Type B pancreatic cell (in vitro differentiated cells): ENCODE measurements at places on chromosomes 13 and 19.

DNA sequence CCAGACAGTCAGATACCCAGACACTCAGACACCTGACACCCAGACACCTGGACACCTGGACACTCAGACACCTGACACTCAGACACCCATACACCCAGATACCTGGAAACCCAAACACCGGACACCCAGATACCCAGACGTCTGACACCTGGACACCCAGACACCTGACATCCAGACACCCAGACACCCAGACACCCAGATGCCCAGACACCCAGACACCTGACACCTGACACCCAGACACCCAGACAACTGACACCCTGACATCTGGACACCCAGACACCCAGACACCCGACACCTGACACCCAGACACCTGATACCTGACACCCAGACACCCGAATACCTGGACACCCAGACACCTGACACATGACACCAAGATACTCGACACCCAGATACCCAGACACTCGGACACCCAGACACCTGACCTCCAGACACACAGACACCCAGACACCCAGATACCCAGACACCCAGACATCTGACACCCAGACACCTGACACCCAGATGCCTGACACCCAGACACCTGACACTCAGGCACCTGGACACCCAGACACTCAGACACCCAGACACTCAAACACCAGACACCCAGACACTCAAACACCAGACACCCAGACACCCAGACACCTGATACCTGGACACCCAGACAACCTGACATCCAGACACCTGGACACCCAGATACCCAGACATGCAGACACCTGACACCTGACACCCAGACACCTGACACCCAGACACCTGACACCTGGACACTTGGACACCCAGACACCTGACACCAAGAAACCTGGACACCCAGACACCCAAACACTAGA is 19.1 kb downstream of the C19orf12 start:
- no peaks in the 10 kb centered on the region for H3K27me3 ChIP-seq
- no peaks in the 10 kb centered on the region for H3K36me3 ChIP-seq
- H3K4me3 ChIP-seq = no peak overlapping the region

DNA sequence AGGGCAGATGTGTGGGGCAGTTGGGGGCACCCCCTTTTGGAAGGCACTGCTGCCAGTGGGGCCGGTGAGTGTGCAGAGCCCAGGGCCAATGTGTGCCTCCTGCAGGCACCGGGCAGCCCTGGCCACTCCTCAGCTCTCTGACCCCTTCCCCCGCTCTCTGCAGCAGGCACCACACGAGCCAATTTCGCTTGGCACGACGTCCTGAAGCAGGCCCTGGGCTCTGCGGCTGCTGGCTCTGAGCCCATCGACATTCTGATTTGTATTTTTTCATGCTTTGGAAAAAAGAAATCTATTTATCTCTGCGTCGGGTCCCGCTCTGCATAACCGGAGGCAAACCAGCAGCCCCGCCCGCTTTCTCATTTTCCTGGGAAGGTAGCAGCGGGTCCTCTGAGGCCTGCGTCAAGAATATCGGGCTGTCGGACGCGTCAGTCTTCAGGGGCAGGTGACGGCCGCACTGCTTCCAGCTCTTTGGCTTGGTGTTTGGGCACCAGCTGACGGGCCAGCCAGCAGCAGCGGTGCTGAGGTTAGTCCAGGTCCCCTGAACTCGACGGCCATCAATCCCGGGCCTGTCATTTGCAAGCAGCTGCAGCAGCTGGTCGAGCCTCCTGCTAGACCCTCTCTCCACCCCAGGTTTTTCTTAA is 134.3 kb downstream of the KDM4B start:
- DNase-seq = no peak
- peaks cover 28% of the 10 kb centered on the region for H3K36me3 ChIP-seq
- no peaks in the 10 kb centered on the region for H3K4me1 ChIP-seq
- H3K4me3 ChIP-seq = no peak overlapping the region
- H3K27ac ChIP-seq = peak overlapping the region; percentile 43

DNA sequence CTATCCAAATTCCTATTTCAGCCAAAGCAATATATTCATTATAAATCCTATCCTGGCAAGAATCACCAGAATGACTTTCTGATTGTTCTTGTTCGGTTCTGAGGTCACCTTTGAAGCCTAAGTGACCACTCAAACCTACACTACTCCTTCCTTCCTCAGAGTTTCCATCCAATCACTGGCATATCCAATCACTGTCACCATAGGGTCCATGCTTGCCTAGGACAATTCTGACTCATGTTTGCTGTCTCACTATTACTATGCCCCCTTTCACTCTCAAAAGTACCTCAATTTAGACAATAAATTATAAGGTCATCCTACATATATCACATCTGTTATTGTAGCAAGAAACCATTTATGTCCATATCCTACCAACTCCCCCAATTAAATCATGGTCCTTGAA is 58.9 kb downstream of the UBL3 start:
- H3K27ac ChIP-seq = no peak overlapping the region
- no peak overlapping the region for H3K4me3 ChIP-seq
- no peak for DNase-seq
- peaks cover under 1% of the 10 kb centered on the region for H3K4me1 ChIP-seq
- no peaks in the 10 kb centered on the region for H3K27me3 ChIP-seq
- no peaks in the 10 kb centered on the region for H3K36me3 ChIP-seq

DNA sequence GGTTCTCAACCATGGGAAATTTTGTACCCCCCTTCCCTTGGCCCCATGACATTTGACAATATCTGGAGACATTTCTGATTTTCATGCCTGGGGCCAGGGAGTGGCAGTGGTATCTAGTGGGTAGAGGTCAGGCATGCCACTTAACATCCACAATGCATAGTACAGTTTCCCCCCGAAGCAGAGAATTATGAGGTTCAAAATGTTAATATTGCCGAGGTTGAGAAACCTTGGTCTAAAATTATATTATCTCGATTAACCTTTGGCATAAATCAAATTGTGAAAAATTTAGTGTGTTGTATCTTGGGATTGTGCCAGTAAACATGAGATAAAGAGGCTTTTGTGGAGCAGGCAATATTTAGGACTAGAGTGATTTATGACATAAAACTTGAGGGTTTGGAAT is 147.9 kb downstream of the LMO7 start:
- peaks cover 3% of the 10 kb centered on the region for H3K4me1 ChIP-seq
- H3K27ac ChIP-seq = peak overlapping the region; percentile 28
- peaks cover 29% of the 10 kb centered on the region for H3K36me3 ChIP-seq

- no peaks in the 10 kb centered on the region for H3K27me3 ChIP-seq
- DNase-seq = no peak
- peaks cover 15% of the 10 kb centered on the region for H3K4me1 ChIP-seq
- H3K4me3 ChIP-seq = no peak overlapping the region
Measured at GRCh38 chr19:16193466-16193865, 4.2 kb upstream of the AP1M1 start.

GRCh38 chr13:50230662-50230978 is 215.4 kb downstream of the KCNRG start:
- no peaks in the 10 kb centered on the region for H3K27me3 ChIP-seq
- peaks cover 38% of the 10 kb centered on the region for H3K4me1 ChIP-seq
- no peak overlapping the region for H3K4me3 ChIP-seq
- DNase-seq = no peak
- H3K36me3 ChIP-seq = no peaks in the 10 kb centered on the region
- H3K27ac ChIP-seq = no peak overlapping the region

DNA sequence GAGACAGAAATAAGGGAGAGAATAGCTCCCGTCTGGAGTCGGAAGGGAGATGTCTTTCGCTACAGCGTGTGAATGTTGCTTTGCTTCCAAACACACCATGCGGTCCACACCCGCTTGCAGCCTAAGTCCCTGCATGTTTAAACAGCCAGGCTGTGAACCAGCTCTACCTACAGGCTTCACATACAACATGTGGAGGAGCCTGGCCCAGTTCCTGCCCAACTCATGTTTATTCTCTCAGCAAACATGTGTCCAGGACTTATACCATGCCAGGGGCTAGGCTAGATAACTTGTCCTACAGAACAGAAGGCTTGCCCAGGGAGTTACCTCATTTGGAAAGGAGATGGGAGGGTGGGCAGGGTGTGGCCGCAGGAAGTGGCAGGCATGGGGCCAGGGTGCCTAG is 181.5 kb downstream of the FOXO1 start:
- H3K4me3 ChIP-seq = no peak overlapping the region
- H3K36me3 ChIP-seq = no peaks in the 10 kb centered on the region
- DNase-seq = no peak

GRCh38 chr19:7900931-7901330 is 2.7 kb upstream of the MAP2K7 start:
- H3K27ac ChIP-seq = no peak overlapping the region
- no peaks in the 10 kb centered on the region for H3K36me3 ChIP-seq
- no peak overlapping the region for H3K4me3 ChIP-seq
- no peak for DNase-seq
